RPMI7951 (cell line): ENCODE measurements at places on chromosomes 11 and 22. TPM values are rescaled to one million over a fixed set of nuclear protein-coding genes. Genes with fewer than 3 reads are reported as not detected.

GRCh38 chr11:21321072-21321471 is 651.7 kb downstream of the NELL1 start:
- DNase-seq, result no peak

DNA sequence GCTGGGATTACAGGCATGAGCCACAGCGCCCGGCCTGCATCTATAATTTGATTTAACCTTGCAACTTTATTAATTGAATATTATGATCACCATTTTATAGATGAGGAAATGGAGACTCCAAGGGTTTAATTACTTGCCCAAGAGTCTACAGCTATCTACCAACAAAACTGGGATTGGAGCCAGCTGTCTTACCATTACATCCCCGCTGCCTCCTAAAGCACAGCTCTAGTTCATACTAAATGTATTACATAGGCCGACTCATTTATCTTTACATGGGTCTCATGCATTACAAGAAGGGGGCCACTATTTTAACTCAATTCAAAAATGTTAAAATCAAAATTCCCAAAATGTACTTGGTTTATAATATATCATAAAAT is 14.1 kb upstream of the TMA7B start:
- no peak for DNase-seq

DNA sequence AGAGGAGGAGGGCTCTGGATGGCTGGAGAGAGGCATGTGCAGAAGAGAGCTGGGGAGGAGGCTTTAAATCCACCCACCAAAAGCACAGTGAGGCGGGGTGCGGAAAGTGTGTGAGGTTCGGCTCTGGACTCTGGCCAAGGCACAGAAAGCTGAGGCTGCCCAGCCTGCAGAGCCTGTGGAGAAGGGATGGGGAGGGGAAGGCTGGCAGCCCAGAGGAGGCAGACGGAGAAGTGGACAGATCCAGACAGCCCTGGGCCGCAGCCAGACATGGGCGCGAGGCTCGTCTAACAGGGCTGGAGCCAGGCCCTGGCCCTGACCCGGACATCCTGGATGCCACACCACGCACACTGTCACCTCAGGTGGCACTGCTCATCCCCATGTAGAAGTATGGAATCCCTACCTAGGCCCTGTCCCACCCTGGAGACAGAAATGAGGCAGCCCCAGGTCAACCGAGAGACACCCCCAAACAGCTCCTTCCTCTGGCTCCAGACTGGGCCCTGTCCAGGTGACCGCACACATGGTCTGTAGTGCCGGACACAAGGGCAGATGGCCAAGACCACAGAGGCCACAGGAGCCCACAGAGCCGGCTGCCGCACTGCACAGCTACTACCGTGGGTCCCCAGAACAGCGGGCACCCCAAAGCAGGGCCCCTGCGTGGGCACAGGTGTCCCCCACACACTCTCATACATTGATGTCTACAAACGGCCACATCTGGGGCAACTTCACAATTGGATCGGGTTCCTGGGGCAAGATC is 16.6 kb upstream of the MOB2 start:
- no peak for DNase-seq

- no peak for DNase-seq
Observed at GRCh38 chr11:19589567-19590260, 122.9 kb upstream of the NAV2 start.

GRCh38 chr11:76153571-76153923 is 52.8 kb downstream of the WNT11 start:
- DNase-seq, result peak; percentile 86

DNA sequence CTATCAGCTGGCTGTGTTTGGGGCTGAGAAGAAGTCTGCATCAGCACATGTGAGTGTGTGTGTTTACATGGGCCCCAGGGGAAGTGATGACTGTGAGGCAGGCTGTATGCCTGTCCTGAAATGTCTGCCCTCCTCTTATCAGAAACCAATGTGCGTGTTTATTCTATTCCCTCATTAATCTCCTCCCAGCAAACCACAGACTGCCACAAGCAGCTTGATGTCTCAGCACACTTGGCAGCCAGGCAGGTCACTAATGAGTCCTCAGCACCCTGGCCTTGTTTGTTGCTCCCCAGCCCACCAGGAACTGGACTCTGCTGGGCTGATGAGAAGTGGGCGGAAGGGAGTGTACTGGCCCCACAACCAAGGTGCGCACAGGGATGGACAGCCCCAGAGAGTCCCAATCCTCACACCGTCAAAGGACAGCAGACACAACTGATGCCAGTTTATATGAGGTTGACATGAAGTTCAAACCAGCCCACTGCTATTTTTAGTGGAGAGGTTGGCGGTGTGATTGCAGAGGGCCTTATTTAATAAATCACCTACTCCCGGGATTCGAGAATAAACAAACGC is 225.8 kb downstream of the ETS1 start:
- peak; percentile 62 for DNase-seq

- DNase-seq, result no peak
Observed at GRCh38 chr11:78061921-78062311, 1.7 kb upstream of the THRSP start.

DNA sequence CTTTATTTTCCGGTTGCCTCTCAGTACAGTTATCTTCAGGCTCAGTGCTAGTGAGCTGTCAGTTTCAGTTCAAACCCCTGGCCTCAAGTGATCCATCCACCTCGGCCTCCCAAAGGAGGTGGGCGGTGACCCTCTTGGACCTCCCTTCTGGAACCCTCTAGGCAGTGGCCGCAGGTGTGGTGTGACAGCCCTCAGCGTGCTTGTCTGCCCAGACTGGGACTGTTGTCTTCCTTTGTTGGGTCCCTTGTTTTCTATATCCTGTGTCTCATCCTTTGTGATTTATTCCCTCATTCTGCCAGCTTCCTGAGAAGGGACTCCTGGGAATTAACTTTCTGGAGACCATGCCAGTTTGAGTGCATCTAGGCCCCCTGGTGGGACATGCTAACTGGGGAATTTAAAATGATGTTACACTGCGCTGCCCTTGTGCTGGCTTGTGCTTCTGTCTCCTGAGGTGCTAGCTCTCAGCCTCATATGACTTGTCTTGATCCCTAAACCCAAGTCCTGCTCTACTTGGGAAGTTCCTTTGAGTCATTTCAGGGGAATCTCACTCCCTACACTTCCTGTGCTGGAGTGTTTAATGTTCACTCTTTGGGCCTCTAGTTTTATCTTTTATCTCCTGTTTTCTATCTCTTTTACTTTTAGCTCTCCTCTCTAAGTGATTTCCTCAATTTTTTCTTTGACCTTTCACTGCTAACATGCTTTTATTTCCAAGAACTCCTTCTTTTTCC is 19.4 kb downstream of the MED15 start:
- peak; percentile 88 for DNase-seq

The OR10A2 gene
- not detected in 2 replicates for total RNA-seq

The DRD4 gene
- total RNA-seq, result not detected in 2 replicates

The FAM180B gene
- total RNA-seq, result not detected in 2 replicates

The IGLL1 gene
- total RNA-seq, result not detected in 2 replicates

The VWCE gene
- total RNA-seq, result under 0.01 TPM in 1 of 2 replicates, not detected in the other

The SERPIND1 gene
- 0.20 and 0.48 TPM in 2 replicates for total RNA-seq

The CALCA gene
- not detected in 2 replicates for total RNA-seq

The C22orf23 gene
- 0.12 and 0.29 TPM in 2 replicates for total RNA-seq

The PRMT3 gene
- total RNA-seq, result 14.6 and 18.3 TPM in 2 replicates

The OR8D4 gene
- total RNA-seq, result not detected in 2 replicates

The TRIM29 gene
- total RNA-seq, result not detected in 2 replicates
